Mucosa of gallbladder (tissue), 1 donor: ENCODE measurements at places on chromosomes 12 and 14. TPM values are rescaled to one million over a fixed set of nuclear protein-coding genes. Genes with fewer than 3 reads are reported as not detected.
A peak's percentile ranks its signal among the peaks of the same experiment; 100 is the strongest.

The CISTR gene
- not detected for total RNA-seq

The TAS2R42 gene
- total RNA-seq, result not detected

The AKT1 gene
- 166 TPM for total RNA-seq

- DNase-seq, result no peak
Observed at GRCh38 chr12:89244536-89244935, 107.8 kb downstream of the DUSP6 start.

DNA sequence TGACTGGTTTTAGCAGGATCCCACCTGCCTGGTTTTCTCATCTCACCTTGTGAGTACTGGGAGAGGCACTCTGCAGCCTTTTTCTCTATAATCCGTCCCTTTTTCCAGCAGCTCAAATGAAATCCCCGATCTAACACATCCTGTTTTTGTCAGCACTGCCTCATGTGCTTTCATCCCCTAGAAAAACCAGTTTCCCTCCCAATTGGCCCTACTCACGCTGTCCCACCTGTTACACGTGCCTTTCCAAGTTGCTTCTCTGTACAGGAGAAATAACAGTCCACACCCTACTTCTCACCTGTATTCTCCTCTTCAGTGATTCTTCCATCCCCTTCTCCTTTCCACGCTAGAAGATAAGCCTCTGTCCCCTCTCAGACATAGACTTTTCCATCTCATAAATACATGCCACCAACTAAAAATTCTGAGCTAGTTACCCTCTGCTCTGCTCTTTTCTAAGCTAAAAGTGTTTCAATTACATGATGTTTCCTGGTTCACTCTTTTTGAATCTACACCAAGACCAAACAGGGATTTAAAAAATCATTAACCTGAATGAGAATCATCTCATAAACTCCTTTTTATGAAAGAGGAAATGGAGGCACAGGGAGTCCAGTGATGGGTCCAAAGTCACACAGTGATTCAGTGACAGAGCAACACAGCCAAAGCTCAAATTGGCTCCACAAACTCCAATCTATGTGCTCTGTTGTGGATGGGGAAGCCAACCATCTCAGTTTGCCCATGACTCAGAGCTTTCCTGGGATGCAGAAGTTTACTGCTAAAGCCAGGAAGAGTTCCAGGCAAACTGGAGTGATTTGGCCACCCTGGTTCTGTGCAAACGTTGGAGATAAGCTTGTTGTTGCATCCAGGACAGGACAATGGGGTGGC, 240.0 kb upstream of the TMEM132C start:
- DNase-seq, result peak; percentile 44

DNA sequence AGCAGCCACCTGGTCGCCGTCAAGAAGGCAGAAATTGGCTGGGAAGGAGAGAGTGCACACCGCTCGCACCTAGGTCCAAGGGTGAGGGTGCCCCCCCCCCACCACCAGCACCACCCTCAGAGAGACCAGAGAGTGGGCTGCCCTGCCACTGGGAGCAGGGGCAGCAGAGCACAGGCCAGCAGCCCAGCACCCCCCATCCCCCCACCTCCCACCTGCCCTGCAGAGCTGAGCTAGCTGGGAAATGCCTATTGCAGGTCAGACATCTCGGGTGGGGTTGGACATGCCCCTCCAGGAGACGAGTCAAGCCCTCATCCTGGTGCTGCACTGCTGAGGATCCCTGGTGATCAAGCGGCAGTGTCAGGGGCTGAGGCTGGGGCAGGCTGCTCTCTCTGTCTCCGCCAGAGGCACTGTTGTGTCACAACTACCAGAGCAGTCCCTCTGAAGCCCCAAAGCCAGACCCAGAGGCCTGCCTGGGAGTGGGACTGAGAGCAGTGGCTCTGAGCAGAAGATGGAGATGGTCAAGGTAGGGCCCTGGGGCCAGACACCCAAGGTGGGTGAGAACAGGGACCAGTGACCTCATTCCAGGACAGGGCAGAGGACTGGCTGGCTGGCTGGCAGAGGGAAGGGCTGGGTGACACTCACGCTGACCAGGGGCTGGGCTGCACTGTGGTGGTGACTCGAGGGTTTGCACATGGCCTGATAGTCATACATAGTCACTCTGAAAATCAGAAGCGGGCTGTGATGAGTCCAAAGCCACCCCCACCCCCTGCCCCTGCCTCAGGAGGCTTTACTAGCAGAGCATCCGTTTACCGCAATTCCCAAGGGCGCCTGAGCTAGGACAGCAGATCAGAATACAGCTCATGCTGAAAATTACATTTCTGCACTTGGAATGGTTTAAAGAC, 19.7 kb upstream of the LRTM2 start:
- DNase-seq, result no peak

- DNase-seq, result no peak
Observed at GRCh38 chr12:95763809-95764253, 26.7 kb downstream of the NTN4 start.

GRCh38 chr14:101665478-101666078, 95.9 kb upstream of the PPP2R5C start:
- peak; percentile 27 for DNase-seq

DNA sequence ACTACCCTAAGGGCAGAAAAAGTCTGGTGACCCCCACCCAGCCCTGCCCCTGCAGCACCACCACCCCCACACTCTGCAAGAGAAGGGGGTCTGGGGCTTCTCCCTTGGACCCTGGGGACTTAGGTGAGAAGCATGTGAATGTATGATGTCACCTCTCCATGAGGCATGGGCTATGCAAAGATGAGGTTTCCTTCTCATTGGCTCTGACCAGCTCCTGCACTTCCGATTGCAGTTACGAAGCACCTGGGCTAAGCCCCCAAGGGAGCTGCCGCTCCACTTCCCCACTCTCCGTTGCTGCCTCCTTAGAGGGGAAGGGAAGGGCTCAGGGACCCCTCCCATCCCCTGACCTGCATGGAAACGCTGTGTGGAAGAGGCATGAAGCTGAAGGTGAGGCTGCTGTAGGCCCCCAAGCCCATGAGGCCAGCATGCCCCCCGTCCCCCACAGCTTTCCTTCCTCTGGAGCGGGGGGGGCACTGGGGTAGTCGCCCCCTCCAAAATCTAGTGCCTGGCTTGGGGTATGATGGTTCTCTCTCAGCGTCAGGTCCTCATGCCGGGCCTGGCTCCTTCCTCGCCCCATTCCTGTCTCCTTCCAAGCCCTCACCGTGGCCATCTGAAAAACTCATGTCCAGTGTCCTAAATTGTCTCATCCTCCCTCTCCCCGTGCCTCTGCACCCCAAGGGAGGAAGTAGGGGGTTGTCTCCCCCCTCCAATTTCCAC, 5.5 kb upstream of the DDX23 start:
- DNase-seq, result no peak

- DNase-seq, result no peak
Observed at GRCh38 chr14:54881761-54882401, 20.7 kb downstream of the GCH1 start.

DNA sequence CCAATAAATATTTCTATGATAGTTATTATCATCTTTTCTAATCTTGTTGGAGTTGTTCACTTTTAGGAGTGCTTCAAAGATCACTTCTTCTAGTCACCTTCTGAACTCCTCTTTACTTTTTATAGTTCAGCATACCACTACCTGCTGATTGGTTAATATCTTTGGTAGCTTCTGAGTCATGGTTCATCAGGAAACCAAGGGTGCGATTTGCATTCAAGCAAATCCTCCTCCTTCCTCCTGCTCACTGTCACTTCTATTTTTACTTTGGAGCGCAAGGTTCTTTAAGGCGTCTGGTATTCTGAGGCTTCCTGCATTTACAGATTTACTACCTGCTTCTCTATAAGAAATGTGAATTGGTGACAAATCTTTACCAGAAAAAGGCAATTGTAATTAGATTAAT, 24.0 kb downstream of the SYT1 start:
- DNase-seq, result no peak
